ENCODE measurements at places on chromosomes 1 and 21.

GRCh38 chr21:16250273-16250672 lies 520.5 kb downstream of the USP25 start:
- DNase-seq, result no peak

GRCh38 chr1:29669158-29669871 lies 433.0 kb downstream of the PTPRU start:
- no peak for DNase-seq

DNA sequence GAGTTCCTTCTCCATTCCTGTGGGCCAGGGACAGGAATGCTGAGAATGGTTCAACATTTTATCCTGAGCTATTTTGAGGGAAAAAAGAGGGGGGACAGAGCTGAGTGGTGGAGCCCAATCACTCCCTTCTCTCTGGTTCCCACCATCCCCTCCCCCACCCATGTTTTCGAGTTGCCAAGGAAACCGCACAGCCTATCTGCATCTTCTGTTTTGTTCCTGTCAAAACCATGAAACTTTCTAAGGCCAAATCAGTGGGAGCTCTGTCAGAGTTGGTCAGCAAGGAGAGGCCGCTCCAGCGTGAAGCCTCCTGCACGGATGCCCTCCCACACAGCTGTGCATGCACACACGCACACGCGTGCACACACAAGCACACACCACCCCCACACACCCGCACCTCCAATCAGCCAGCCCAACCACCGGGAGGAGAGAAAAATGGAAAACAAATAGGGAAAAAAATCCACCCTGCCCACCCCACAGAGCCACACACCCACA lies 54.5 kb upstream of the ATP2B4 start:
- no peak for DNase-seq

DNA sequence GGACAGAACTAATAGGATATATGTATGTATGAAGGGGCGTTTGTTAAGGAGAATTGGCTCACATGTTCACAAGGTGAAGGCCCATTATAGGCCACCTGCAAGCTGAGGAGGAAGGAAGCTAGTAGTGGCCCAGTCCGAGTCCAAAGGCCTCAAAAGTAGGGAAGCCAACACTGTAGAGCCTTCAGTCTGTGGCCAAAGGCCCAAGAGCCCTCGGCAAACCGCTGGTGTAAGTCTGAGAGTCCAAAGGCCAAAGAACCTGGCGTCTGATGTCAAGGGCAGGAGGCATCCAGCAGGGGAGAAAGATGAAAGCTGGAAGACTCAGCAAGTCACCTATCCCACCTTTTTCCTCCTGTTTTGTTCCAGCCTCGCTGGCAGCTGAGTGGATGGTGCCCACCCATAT lies 24.5 kb downstream of the BACH1 start:
- no peak for DNase-seq

GRCh38 chr1:170619241-170620028 lies 44.5 kb upstream of the PRRX1 start:
- DNase-seq, result no peak

- DNase-seq, result no peak
These were observed 454.4 kb upstream of the ADGRL4 start for GRCh38 chr1:79460773-79461436.

DNA sequence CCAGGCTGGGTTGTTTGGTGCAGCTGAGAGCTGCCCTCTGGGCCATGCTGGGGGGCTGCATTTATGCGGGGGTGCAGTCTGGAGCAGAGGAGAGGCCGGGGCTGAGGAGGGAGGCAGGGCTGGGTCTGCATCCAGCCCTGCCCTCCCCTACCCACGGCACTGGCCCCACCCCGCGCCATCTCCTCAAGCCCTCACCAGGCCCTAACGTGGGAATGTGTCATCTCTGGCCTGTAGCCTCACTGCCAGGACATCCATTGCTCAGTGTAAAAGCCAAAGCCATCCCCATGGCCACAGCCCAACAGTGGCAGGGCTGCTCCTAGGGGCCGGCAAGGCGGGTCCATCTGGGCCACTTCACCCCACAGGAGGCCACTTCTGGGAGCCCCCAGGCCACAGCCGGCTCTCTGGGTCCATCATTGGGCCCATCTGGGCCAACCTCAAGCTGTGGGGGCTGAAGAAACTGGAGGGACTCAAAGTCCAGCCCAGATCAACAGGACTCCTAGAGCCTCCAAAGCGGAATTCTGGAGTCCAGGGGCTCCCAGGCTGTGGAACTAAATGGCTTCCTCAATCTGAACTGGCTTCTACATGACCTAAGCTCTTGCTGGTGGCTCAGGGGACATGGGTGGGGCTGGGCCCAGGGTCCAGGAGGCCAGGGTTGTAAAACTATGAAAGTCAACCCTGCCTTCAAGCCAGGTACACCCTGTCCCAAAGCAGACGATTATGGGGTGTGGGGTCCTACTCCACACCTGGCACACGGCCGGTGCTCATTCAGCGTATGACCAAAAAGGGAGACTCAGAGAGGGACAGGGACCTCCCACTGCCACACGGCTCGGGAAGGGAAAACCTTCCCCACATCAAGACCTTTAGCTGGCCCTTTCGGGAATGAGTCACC lies 32.6 kb downstream of the RUNX3 start:
- no peak for DNase-seq

All from AG09319 (cell line).